ENCODE measurements at places on chromosomes 7 and 10.

- no peak for DNase-seq
These were observed 548.5 kb upstream of the FOXK1 start for GRCh38 chr7:4133491-4134044.

DNA sequence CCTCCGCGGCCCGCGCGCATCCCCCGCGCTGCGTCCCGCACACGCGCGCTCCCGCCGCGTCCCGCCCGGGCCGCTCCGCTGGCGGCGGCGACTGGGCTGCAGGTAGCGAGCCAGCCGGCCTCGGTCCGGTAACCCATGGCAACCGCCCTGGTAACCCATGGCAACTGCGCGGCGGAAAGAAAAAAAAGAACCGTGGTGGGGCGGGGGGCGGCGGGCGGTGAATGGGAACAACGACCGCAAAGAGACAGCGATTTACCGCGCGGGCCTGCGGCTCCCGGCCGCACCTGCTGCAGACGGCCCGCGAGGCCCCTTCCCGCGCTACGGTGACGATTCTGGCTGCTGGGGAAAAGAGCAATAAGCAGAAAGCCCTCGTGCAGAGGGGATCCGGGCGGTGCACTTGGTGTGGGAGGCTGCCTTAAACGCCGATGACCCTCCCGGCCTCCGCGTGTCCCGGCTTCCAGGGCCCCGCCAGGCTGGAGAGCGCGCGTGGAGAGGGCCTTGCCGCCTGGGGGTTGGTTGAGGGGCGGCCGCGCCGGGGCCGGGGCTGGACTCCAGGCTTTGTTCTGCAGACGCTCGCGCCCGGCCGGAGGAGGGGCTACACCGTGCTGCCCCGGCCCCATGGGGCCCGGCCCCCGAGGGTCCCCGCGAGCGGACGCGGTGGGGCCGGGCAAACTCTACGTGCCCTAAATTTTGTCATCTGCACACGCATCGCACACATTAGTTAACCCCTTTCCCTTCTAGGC lies 84.7 kb downstream of the SNX10 start:
- peak; percentile 42 for DNase-seq

DNA sequence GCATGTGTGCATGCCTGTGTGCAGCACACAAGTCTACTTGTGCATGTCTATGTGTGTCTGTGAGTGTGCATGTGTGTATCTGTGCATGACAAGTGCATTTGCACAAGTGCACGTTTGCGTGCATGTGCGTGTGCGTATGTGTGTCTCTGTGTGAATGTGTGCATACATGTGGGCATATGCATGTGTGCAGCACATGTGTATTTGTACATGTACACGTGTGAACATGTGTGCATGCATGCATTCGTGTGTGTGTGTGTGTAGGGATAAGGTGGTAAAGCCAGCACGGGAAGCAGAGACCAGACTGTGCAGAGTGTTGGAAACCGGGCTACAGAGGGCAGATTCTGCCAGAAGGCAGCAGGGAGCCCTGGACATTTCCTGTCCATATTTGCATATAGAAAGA lies 35.9 kb upstream of the GNA12 start:
- no peak for DNase-seq

GRCh38 chr10:89296220-89296648 lies 5.6 kb upstream of the IFIT2 start:
- no peak for DNase-seq

DNA sequence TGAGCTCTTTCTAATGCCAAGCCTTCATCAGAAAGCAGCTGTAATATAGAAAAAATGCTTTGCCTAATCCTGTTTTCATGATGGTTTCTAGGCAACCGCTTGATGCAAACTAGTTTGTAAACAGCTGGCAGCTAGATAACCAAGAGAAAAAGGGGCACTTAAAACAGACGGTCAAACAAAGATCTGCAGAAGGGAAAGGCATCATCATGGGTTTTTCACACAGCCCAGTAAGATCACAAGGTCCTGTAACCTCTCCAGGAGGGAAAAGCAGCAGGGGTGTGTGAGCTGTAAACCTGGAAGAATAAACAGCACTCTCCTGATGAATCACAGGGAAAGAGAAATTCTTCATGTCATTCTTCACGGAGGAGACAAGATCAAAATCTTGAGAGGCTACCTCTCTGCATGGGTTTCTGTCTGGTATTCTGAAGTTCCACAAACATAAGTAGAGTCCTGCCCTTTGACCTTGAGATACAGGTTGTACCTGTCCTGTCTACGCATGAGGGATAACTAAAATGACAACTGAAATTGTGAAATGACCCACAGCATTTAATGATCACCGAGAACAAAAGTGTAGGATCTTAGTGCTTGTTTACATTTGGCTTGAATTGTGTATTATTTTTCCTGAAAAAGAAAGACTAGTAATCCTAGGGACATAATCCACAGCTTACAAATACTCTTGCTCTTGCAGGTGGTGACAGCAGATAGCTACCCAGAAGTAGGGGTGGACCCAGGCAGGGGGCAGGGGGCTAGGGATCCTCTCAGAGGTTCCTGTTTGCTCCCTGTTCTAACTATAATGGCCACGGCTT lies 48.0 kb downstream of the CREB3L2 start:
- no peak for DNase-seq

GRCh38 chr10:73644015-73644743 lies 2.9 kb upstream of the MYOZ1 start:
- peak; percentile 54 for DNase-seq

GRCh38 chr10:120613180-120613579 lies 156.2 kb downstream of the PLPP4 start:
- no peak for DNase-seq

- DNase-seq, result no peak
These were observed 68.5 kb upstream of the LRRC18 start for GRCh38 chr10:49008091-49008490.

GRCh38 chr10:128709686-128710085 lies 583.5 kb upstream of the MKI67 start:
- no peak for DNase-seq

- no peak for DNase-seq
These were observed 94.2 kb upstream of the NRP1 start for GRCh38 chr10:33428682-33429081.

DNA sequence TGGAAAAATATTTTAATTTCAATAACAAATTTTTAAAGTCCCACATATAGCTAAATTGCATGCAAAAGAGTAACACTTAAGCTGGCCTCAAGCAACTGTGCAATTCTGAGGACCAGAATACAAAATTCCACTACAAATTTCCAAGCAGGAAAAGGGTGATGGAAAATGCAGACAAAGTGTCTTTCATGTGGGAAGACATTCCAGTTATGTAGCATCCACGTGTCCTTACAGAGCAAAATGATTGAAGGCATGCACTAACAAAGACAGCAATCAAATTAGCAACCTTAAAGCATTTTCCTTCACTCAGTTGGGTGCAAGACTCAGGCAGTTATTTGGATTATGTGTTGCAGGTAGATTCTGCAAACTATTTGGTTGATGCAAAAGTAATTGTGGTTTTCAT lies 203.7 kb downstream of the HERPUD2 start:
- no peak for DNase-seq

GRCh38 chr7:95883217-95883616 lies 110.9 kb downstream of the DYNC1I1 start:
- no peak for DNase-seq

DNA sequence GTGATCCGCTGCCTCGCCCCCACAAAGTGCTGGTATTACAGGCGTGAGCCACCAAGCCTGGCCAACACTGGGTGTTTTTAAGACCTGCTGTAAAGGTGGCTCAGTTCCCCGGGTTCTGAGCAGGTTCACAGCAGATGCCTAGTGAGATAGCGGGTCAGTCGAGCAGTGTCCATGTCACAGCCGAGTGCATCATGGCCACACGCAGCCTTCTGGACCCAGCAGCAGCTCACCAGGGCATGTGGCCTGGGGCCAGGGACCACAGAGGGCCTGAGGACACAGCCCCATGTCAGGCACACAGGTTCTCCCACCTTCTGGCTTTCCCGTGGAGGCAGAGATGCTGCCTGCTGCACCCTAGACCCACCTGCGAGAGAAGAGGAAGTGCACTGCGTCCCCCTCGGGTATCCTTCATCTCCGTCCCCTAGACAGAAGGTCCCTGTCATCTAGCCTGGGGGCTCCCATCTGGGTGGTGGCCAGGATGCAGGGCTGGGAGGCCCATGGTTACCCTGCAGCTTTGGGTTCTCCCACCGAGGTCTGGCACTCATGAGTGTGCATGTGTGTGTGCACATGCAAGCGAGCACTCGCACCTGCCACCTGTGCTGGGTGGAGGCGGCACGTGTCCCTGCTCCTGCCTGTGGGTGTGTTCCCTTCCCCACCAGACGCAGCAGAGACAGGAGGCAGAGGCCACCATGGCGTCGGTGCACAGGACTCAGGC lies 98.6 kb downstream of the NKX6-2 start:
- DNase-seq, result no peak

DNA sequence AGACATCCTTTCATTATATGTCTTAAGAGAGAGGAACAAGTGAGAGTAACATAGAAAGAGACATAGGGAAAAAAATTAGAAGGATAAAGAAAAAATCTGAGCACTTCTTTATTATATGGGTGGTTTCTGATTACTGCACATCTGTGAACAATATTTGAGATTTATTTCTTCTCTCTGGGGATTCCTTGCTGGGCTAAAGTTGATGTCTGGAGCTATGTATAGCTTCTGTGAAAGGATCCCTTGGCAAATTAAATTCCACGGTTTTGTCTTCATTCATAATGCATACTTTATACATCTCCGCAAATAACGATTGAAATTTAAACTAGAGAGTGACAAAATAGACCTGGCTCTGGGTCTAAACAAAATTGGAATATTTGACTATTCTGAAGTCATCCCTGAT lies 232.2 kb upstream of the CTBP2 start:
- DNase-seq, result no peak

DNA sequence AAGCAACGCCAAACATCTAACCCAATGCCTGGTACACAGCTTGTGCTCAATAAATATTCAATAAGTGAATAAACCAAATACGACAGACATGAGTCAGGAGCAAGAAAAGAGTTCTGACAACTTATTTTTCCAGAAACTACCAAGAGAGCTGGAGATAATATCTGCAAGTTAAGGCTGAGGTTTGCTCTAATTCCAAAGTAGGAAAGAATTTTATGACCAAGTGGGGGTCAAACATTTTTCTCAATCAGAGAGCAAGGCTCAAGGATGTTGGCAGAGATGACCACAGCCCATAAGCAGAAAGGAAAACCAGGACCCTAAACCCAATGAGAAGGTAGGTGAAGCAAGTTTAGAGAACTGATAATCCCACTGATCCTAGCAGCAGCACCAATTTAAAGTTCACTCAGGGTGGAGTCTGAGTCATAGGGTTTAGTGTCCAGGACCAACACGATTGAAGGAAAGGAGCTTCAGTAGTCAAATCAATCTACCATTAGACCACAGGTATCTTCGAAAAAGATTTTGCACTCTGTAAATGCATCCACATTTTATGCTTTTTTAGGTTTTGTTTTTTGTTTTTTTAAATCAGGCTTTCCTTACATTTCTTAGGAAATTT lies 49.3 kb upstream of the KCNIP2 start:
- no peak for DNase-seq

Measured in MM.1S (cell line).